Stimulated activated CD4-positive, alpha-beta T cell treated with anti-CD3 and anti-CD28 coated beads, Interleukin-2, amount 100 ng/mL, for 48 hours (primary cell): ENCODE measurements at places on chromosomes 6 and 20.

GRCh38 chr6:157316871-157317814, 6.2 kb downstream of the TMEM242 start:
- peak; percentile 29 for DNase-seq

DNA sequence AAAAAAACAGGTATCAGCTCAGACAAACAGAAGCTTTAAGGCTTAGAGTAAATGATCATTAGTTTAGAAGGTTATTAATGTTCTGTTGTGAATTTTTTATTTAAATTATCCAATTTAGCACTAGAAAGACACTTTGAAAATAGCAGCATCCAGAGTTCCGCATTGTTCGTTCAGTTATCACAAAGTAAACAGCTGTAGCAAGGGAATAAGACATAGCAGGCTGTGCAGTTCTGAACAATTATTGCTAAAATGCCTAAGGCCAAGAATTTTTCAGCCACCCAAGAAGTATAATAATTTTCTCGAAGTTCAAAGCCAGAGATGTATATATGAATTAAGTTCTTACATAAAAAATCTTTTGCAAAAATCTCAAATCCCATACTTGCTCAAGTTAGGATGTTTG, 8.0 kb upstream of the TNFAIP3 start:
- no peak for DNase-seq

- DNase-seq: no peak
Measured at GRCh38 chr6:138258991-138259390, 40.7 kb upstream of the PBOV1 start.

- DNase-seq: no peak
Measured at GRCh38 chr6:74902089-74902488, 303.8 kb downstream of the COL12A1 start.
